ENCODE measurements at places on chromosomes 13 and 19.

GRCh38 chr19:19345232-19345631 lies 24.6 kb downstream of the MAU2 start:
- DNase-seq, result peak; percentile 15

- DNase-seq, result no peak
Observed at GRCh38 chr19:30159636-30160035, 212.5 kb upstream of the ZNF536 start.

DNA sequence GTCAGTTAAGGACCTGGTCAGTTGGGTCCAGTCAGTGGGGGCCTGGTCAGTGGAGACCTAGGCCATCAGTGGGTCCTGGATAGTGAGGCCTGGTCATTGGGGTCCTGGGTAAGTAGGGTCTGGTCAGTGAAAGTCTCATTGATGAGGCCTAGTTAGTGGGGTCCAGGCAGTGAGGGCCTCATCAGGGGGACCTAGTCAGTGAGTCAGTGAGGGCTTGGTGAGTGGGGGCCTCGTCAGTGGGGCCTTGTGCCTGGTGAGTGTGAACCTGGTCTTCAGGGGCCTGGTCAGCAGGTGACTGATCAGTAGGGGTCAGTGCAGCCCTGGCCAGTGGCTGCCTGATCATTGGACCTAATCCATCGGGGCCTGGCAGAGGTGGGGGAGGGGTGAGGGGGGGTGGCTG lies 42.6 kb upstream of the TPM4 start:
- no peak for DNase-seq

DNA sequence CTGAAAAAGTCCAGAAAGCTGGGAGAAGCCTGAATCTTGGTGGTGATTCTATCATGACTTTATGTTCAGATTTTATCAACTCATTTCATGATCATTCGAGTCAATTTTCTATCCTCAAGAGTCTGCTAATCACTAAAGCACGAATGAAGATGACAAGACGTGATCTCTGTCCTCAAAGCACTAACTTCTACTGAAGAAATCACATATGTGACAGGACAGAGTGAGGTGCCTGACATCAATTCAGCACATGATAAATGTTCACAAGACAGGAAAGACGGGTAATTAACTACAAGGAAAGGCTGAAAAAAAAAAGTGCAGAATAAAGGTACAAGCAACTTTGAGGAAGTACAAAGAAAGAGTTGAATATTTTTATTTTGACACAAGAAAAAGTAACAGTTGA lies 487.1 kb downstream of the EFNB2 start:
- no peak for DNase-seq

DNA sequence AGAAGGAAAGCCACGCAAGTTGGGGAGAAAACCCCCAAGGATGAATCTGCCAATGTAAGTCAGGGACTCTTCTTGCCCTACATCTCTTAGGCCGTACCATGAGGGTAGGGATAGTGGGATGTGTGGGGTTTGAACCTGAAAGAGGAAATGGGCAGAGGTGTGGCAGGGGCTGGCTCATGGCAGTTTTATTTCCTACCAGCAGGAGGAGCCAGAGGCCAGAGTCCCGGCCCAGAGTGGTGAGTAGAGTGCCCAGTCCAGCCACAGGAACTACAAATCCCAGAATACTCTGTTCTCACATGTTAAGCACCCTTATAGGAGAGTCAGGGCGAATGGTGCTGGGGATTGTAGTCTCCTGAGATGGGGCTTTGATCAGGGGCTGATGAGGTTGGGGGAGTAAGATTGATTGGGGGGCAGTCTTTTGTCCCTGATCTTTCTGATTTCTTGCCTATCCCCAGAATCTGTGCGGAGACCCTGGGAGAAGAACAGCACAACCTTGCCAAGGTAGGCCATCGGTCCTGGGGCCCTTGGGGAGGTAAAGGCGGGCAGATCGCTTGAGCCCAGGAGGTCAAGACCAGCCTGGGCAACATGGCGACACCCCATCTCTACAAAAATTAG lies 16.5 kb downstream of the VASP start:
- peak; percentile 90 for DNase-seq
